ENCODE measurements at places on chromosomes 5 and 9. TPM values are rescaled to one million over a fixed set of nuclear protein-coding genes. Genes with fewer than 3 reads are reported as not detected.

DNA sequence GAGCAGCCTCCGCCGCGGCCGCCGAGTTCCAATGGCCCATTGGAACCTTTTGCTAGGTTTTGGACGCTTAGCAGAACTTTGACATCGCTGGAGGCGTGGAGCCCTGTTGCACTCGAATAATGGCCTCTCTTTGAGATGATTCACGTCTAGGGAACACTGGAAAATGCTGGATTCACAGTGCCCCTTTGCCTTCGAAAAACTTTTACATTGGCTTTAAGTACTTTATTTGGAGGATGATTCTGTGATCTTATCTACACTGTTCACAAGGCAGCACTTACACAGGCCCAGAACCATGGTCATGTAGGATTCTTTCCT is 536 bp upstream of the PPIC start:
- DNase-seq: no peak

GRCh38 chr5:132063090-132063911 is 2.8 kb downstream of the IL3 start:
- peak; percentile 53 for DNase-seq

DNA sequence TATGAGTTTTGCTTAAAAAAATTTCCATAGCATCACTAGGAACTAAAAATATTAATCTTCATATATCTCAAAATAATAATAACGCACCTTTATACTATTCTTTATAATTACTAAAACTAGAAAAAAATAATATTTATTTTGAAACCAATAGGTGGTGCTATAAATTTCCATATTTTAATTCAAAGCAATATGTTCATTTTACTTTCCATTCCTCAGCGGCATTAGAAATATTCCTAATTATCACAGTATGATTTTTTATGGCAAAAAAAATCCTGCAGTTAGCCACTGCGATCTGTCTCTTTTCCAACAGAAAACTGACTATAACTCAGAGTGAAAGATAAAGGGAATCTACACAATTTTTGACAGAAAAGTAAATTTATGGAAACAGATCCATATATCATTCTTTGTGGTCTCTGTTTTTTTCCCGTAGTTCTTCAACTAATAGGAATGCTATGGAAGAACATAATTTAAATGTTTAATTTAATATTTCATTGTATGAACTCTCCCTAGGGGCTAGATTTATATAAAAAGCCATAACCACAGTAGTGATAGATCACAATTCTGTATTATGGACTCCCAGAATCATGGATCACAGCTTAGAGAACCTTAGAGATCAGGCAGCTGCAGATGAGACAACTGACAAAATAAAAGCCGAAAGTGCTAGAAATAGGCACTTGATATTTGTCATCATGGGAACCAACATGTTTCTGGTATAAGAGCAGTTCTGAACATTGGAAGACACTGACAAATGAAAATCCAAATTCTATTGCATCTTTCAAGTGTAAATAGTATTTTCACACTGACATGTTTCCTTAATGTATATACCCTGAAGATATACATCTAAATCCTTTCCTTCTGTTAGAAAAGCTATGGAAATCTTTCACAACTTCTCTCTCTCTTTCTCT is 167.7 kb upstream of the MPDZ start:
- no peak for DNase-seq

PCDHB3 gene
- total RNA-seq: 2.0 TPM

DNA sequence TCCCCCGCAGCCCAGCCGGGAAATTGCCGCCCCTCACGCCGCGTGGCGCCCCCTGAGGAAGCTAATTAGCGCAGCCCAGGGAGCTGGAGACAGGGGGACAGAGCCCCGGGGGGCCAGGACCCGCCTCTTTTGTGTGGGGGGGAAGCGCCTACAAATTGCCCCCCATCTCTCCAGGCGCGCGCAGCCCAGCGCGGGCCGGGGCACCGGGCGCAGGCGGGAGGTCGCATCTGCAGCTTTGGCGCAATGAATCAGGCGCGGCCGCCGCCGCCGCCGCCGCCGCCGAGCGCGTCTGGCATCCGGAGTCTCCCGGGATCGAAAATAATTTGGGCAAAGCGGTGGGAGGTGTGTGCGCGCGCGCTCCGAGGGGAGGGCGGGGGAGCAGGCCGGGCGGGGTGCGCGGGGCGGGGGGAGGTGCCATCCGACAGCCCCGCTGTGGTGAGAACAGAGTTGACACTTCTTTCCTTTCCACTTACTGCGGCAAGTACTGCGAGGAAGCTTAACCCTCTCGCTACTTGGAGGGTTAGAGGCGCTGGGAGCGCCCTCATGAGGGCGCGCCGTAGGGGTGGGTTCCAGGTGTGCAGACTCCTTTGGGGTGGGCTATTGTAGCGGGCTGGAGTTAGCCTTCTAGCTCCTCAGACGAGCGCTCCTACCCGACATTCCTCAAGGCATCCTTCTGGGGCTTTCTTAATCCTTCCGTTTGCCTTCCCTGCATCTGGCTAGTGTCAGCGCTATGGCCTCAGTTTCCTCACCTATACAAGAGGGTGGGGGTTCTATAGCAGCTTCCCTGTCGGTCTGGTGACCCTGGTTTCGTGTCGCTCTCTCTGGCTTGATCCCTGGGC is 63.1 kb downstream of the CXXC5 start:
- peak; percentile 53 for DNase-seq

GRCh38 chr9:123525424-123525823 is 169.4 kb downstream of the CRB2 start:
- no peak for DNase-seq

DNA sequence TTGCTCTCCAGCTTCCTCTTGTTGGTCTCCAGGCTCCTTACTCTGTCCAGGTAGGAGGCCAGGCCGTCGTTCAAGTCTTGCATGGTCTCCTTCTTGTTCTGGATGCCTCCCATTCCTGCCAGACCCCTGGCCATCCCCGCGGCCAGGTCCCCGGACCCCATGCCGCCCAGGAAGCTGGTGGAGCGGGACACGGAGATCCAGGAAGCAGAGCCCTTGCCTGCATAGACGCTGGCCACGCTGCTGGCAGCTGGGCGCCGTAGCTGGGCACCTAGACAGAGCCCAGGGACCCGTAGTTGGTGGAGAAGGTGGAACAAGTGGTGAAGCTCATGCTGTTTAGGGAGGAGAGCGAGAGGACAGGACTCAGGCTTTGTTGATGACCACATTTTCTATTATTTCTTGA is 1584.0 kb upstream of the ACO1 start:
- no peak for DNase-seq

DNA sequence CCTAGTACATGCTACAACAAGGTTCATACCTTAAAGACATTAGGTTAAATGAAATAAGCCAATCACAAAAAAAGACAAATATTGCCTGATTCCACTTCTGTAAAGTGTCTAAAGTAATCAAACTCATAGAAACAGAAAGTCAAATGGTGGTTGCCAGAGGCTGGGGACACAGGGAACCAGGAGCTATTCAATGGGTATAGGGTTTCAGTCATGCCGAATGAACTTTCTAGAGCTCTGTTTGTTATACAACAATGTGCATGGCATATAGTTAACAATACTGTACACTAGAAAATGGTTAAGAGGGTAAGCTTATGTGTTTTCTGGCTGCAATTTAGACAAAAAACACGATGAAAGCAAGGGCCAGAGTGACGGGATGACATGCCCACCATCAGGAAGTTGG is 70.8 kb upstream of the EGFLAM start:
- no peak for DNase-seq

- DNase-seq: no peak
These were observed 584.3 kb upstream of the ADAMTS16 start for GRCh38 chr5:4555725-4556285.

- no peak for DNase-seq
These were observed 101.2 kb upstream of the RAPGEF1 start for GRCh38 chr9:131840751-131841702.

FAM78A gene
- total RNA-seq: 1.7 TPM

CORO2A gene
- total RNA-seq: 0.11 TPM

FCHO2 gene
- total RNA-seq: 13.5 TPM

ANKRD34B gene
- total RNA-seq: not detected

- no peak for DNase-seq
These were observed 82.1 kb downstream of the AMBP start for GRCh38 chr9:113995963-113996362.

GRCh38 chr5:114317751-114318150 is 44.1 kb upstream of the KCNN2 start:
- no peak for DNase-seq

MOB3B gene
- not detected for total RNA-seq

DNA sequence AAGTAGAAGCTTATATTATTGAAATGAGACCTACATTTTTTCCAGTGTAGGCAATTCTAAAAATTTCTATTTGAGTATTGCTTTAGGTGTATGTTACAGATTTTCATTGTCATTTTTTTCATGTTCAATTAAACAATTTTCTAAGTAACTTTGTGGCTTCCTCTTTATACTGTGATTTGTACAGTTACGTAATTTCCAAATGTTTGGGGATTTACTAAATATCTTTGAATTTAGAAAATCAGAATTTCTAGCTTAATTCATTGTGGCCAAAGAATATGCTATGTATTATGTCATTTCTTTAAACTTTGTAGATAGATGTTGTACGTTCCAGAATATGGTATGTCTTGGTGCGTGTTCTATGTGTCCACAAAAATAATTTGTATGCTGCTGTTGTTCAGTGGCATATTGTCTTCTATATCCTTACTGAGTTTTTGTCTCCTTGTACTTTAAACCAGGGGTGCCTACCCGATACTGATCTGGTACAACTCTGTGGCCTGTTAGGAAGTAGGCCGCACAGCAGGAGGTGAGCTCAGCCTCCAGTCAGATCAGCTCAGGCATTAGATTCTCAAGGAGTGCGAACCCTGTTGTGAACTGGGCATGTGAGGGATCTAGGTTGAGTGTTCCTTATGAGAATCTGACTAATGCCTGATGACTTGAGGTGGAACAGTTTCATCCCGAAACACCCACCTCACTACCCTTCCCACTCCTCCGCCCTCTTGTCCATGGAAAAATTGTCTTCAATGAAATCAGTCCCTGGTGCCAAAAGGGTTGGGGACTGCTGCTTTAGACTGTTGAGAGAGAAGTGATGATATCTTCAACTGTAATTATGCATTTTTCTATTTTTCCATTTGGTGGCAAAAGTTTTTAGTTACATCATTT is 63.5 kb downstream of the UBE2R2 start:
- DNase-seq: no peak

LCN9 gene
- total RNA-seq: not detected

SLF1 gene
- total RNA-seq: 15.0 TPM

GRCh38 chr9:21710548-21711191 is 91.8 kb upstream of the MTAP start:
- DNase-seq: peak; percentile 20

Data from LHCN-M2 (cell line).